ENCODE measurements at places on chromosomes 4 and X.
A peak's percentile ranks its signal among the peaks of the same experiment; 100 is the strongest.

- no peak for DNase-seq
Measured at GRCh38 chr4:55635741-55636655, at the start of gene NMU. TSS of gene NMU (minus strand) at chr4:55636298. CDS start at chr4:55636192, 106 bp downstream.

- DNase-seq, result no peak
Measured at GRCh38 chr4:54373718-54374210, 144.7 kb downstream of the PDGFRA start.

GRCh38 chr4:128060121-128060698 is 902 bp upstream of the LARP1B start:
- DNase-seq, result no peak

DNA sequence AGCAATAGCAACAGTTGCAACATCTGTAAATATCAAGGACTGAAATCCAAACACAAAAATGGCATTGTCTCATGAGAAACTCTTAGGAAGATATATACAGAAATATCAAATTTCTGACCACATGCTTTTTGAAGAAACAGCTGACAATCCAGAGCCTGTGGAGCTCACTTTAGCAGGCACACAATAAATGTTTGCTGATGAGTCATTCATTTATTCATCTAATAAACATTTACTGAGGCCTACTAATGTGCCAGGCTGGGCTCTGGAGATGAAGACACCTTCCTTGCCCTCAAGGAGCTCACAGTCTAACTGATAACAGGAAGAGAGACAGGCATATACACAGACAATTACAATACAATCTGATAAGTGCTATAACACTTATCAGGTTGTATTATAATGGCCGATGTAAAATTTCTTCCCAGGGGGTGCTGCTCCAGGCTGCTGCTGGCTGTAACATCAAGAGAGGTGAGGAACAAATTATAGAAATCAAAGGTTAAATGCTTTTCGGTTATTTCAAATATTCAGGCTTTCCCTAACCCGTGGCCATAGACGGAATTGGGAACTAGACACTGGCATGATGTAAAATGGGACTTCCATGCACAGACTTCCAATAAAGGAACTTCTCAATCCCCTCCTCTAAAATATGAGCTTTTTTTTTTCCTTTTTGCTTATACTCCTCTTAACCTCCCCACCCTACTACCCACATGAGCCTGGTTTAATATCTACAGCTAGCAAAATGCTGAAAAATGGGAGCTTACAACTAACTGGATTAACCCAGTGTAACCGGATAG is 16.8 kb upstream of the ZCCHC13 start:
- DNase-seq, result no peak

GRCh38 chrX:101377547-101377946 is 8.4 kb downstream of the BTK start:
- no peak for DNase-seq

GRCh38 chrX:38975368-38975942 is 174.2 kb downstream of the MID1IP1 start:
- no peak for DNase-seq

GRCh38 chrX:25028726-25029125 is 13.0 kb upstream of the ARX start:
- DNase-seq, result no peak

DNA sequence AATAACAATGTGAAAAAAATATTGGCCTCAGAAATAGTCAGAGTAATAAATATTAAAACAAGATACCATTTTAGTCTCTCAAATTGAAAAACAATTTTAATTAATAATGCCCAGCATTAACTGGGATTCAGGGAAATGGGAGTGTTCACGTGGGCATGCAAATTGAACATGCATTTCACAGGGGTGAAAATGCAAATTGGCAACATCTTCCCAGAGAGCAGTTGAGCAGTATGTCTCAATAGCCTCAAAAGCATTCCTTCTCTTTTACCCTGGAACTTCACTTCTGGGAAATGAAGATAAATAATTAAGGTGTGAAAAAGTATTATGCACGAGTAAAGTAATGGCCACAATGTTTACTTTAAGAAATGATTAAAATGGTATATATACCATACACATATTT is 21.3 kb downstream of the NOX1 start:
- no peak for DNase-seq

- DNase-seq, result no peak
Measured at GRCh38 chr4:150743564-150744342, 161.8 kb downstream of the MAB21L2 start.

DNA sequence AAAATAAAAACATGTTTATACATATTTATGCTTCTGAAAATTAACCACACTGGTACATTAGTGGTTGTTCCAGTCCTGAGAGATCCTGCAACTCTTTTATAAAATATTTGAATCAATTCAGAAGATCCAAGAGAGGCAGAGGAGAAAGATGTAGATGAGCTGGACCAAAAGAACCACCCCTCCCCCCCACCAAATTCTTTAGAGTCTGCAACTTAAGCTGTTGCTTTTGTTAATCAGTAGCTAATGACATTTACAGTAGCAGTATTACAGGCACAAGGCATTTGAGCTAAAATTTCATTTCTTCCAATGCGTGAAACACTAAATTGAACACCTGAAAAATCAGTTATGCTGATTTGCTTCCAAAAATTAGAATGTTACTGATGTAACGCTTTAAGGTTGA is 61.5 kb downstream of the PDK3 start:
- DNase-seq, result no peak

DNA sequence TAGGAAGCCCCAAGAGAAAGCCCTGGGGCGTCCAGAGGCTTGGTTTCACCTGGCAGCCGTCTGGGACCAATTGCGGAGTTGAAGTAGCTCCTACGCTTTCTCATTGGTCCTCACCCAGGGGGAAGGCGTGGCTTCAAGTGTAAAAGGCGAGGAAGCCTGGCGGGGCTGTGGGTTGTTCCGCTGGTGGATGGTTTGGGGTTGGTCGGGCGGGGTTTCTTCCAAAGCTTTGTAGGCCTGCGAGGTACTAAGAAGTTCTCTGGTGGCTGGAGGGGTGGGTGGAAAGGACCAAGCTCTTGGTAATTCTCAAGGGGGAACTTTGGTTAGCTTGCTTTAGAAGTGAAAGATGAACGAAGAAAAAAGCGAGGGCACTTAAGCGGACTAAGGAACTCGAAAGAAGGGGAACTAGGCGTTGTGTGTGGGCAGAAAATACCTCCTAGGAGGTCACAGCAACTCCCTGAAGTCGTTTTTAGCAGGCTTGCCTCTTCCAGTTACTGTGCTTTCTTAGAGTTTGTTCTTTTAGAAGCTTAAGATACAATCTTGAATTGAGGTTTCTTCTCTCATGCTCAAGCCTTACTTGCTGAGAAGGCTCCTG is 36.6 kb downstream of the CCNG2 start:
- DNase-seq, result peak; percentile 15

DNA sequence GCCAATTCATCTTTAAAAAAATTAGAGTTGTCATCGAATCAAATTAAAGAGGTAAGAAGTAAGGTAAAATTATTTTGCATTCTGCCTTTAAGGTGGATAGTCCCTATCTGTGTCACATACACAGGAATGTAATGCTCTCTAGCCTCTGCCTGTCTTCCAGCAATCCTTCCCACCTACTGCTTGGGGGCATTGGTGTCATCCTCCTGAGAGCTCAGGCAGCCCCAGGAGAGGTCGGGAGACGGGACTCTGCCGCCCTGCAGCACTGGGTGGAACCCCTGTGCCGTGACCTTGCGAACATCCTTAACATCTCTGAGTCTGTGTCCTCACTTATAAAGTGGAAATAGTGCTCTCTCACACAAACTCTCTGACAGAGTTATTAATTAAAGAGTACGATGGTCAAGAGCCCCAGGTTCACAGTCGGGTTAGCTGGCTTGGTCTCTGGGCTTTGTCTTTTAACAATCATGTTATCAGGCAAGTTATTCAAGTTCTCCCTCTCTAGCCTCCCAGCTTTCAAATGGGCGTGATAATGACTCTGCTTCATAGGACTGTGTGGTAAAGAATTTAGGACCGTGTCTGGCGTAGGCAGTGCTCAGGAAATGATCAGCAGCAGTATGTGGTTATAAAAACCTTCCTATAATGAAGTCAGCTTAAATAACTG is 10.2 kb downstream of the TLR3 start:
- DNase-seq, result no peak

GRCh38 chrX:78321809-78322208 is 5.6 kb downstream of the CYSLTR1 start:
- no peak for DNase-seq

- DNase-seq, result no peak
Measured at GRCh38 chr4:107894138-107894603, 37.2 kb upstream of the CYP2U1 start.

DNA sequence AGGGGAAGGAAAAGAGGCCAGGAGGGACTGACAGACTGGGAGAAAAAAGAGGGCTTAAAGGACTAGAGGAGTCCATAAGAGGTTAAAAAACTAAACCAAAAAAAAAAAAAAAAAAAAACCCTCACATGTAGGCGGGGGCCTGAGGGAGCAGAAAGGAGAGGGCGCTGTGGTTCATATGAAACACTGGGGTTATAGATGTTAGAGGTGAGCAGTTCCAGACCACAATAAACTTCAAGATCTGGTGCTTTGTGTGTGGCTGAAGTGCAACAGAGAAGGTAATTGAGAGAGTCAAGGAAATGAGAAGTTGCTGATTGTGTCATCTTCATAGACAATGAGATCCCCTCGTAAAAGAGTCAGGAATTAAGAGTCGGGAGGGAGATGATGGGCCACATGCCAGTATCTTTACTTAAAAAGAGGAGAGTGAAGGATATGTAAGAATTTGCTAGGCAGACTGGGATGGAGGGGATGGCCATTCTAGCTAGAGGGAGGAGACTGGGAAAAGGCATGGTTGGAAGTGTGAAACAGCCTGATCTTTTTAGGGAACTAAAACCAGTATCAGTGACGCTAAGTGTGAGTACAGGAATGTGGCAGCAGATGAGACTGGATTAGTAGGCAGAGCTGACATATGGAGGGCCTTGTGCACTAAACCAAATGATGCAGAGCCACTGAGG is 18.4 kb upstream of the OGT start:
- DNase-seq, result no peak

GRCh38 chrX:46545111-46546005 is at the start of gene ZNF674:
TSS of gene ZNF674 (minus strand) at chrX:46545421. CDS start at chrX:46542087, 3,334 bp downstream.
- DNase-seq, result peak; percentile 56

DNA sequence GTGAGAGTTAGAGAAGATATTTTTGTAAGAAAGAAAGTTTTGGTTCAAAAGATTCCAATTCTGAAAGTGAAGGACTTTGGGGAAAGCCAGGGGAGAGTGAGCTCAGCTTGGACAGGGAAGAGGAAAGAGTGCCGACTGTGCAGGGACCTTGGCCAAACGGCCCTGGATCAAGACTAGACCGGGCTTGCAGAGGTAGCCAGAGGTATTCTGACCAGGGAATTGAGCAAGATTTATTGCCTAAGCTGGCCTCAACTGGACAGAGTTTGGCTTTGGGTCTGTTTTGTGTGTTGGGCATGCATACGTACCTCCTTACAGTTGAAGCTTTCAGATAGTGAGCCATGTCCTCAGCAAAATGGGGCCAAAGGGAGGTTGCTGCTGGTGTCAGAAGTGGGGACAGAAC is 11.6 kb downstream of the PLAC1 start:
- DNase-seq, result no peak

- no peak for DNase-seq
Measured at GRCh38 chr4:94939791-94940519, 182.2 kb downstream of the BMPR1B start.

- DNase-seq, result no peak
Measured at GRCh38 chr4:76558396-76559235, 123.6 kb downstream of the SHROOM3 start.

- no peak for DNase-seq
Measured at GRCh38 chr4:8177956-8178355, 19.3 kb upstream of the ABLIM2 start.

DNA sequence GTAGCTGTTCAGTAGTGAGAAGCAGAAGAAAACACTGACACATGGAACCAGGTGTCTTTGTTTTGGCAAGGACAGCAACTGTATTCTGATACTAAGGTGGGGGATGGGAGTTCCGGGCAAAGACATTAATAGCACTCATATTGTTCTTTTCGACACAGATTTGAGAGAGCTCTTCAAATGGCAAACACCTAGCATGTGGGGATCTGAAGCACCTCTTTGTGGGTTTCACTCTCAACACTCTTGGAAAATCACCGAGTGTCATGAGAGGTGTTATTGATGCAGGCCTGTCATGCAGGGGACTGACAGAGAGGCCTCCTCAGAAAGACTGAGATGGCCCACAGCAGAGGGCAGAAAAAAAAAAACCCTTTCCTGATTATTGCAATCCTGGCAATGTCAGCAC is 228.4 kb upstream of the VCX start:
- no peak for DNase-seq

DNA sequence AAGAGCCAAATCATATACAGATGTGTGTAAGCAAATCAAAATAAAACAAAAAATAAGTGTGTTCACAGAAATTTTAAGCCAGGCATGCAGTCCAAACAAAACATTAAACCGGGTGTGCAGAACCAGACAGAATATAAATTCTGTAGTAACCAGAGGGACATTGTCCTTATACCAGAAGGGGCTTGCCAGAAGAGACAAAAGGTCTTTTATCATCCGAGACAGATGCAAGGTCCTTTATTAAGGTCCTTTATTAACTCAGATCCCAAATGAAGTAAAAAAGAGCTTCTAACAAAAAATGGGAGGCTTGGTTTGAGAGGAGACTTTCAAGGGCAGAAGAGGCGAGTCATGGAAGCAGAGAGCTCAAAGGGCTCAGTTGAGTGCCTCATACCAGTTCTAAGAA is 59.2 kb downstream of the RGS12 start:
- DNase-seq, result no peak

DNA sequence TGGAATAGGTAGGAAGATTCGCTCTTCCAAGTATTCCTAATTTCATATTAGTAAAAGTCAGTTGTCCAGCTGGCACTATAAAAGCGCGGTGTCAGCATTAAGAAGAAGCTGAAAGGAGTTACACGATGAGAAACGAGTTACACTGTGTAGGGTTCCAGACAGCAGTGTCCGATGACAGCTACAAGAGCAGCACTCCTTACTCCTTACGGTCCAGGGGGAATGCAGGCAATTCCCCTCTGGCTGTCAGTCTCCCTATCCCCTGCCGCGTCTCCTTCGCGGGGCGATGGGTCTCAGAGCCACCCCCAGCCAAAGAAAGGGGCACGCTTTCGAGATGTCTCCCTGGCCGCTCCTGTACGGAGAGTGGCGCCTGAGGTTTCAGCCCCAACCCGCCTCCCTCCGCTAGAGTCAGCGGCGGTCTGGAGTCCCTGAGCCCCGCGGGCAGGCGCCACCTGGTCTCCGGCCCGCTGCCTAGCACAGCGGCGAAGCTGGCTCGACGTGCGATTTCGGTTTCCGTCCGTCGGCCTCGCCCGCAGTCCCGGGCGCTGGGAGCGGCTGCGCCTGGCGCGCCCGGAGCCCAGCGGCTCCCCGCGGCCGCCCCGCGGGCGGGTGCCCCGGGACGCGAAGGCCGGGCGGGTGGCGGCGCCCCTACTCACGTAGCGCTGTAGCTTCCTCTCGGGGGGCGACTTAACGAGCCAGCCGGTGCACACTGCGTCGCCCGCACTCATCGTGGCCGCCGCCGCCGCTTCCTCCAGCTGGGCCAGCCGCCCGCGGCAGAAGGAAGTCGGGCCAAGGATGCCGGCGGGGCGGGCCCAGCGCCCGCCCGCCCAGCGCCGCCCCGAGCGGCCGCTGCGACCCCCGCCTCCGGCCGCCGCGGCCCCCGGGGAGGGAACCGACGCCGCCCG is at the start of gene GAB3:
GAB3 (minus strand) TSS at position 777 of the 902 bp plus-strand sequence; CDS start at position 725, 52 bp downstream.
- no peak for DNase-seq

GRCh38 chrX:11944501-11944900 is 186.5 kb downstream of the MSL3 start:
- DNase-seq, result no peak

GRCh38 chrX:72142094-72142793 is 10.5 kb upstream of the RTL5 start:
- DNase-seq, result no peak

GRCh38 chrX:6071731-6072130 is 156.9 kb downstream of the NLGN4X start:
- no peak for DNase-seq

GRCh38 chrX:136168929-136169735 is 21.8 kb downstream of the FHL1 start:
- DNase-seq, result peak; percentile 56
